Activated CD4-positive, alpha-beta T cell treated with anti-CD3 and anti-CD28 coated beads, Interleukin-2, amount 50 U/mL, for 24 hours (primary cell): ENCODE measurements at places on chromosomes 16 and 17.

DNA sequence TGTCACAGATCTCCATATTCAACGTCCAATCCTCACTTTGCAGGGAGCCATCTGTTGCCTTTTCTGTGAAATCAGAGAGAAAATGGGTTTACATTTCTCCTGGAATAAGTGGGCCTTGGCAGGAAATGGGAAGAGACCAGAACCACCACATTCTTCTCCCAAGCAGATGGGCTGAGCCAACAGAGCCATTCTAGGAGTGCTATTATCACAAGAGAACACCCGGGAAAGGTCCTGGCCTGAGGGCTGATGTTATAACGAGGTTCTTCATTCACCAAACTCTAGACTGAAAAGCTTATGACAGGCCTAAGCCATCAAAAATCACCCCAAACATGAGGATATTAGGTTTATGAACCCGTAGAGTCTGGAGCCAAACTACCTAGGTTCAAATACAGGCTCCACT is 64.7 kb downstream of the TOM1L2 start:
- no peak for DNase-seq

DNA sequence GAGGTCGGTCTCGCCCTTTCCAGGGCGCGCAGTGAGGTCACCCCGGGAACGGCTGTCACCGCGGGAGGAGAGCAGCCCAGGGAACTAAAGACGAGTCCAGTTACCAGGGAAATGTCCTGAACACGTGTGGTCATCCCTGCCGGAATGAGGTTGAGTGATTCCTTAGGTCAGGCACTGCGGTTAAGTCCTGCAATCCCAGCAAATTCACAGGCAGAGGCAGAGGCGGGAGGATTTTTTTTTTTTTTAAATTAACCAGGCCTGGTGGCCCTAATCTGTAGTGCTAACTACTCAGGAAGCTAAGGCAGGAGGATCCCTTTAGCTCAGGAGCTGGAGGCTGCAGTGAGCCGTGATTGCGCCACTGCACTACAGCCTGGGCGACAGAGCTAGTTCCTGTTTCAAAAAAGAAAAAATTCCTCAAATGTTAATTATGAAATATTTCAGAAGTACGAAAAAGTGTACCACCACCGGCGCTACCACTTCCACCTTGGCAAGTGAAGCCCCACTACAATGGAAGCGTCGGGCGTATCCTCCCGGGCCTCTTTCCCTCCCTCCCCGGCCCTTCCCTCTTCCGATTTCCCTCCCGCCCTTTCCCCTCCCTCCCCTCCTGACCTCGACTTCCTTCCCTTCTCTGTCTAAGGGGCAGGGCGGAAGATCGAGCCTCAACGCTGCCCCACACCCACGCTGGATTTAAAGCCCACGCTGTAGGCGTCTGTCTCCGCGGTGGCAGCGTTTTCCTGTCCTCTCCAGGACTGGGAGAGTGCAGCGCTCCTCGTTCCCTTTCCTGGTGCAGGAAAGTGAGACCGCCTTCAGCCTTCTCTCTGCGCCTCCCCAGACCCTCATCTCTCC is 27.3 kb downstream of the SLFN11 start:
- no peak for DNase-seq

DNA sequence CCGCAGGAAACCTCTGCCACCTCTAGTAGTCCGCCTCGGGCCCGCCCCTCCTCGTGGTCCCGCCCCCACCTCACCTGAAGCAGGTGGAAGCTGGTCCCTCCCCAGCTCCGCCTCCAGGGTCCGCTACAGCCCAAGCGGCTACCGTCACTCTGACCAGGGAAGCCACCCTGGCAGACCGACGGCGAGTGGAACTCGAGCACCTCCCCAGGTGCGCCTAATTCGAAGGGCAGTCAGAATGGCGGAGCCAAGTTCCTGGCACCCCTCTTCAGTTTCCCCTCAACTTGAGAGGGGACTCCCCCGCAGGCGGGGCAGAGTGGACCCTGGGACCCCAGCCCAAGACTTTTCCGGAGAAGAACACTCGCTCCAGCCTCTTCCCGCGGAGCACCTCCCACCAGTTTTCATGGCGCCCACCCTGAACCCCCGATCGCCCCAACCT is 507 bp downstream of the FHOD1 start:
- no peak for DNase-seq

DNA sequence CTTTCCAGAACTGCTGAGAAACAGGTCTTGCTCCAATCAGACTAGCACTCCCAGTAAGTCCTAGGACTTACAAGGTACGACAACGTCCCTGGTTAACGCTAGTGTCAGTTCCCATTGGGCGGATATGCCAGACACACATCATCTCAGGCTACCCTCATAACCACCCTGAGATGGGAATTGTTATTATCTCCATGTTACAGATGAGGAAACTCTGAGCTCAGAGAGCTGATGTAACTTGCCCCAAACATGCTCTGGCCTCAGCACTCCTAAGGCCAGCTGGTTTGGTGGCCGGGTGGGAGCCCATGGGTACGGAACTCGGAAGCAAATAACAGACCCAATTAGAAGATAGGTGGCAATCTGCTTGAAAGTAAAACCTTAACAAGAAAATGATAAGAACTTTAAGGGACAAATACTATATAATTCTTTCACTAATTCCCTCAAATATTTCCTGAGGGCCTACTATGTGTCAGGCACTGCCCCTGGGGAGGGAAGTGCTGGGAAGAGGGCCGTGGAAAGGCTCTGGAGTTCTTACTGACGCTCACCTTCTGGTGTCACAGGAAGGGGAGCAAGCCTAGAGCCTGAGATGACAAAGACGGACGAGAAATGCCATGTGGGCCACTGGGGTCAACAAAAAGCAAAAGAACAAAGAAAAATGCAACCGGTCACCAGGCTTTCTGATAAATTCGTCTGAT is 6.9 kb downstream of the CREBBP start:
- no peak for DNase-seq

GRCh38 chr16:23909792-23910418 is 74.1 kb downstream of the PRKCB start:
- DNase-seq, result no peak

- no peak for DNase-seq
These were observed 54.0 kb downstream of the ERN1 start for GRCh38 chr17:64075913-64076312.

GRCh38 chr17:6374271-6374691 is 60.6 kb downstream of the AIPL1 start:
- no peak for DNase-seq

DNA sequence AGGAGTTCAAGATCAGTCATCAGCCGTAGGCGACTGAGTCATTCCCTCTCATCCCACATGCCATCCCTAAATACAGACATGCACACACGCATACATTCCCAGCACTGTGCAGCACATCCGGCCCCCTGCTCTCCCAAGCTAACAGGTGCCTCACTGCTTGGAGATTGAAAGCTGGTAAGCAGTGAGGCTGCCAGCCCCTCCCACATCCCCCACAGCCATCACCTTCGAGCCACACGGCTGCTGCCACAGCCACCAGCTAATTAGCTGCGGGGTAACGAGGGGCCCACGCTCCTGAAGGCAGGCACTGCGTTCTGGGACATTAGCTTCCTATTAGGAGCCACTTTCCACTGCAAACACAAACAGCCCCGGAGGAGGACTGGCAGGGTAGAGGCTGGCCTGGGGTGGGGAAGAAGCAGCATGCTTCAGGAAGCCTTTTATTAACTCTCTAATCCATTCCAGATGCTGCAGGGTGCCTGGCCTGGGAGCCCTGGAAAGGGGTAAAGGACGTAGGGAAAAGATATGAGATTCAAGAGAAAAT is 179.6 kb downstream of the CCT6B start:
- no peak for DNase-seq

DNA sequence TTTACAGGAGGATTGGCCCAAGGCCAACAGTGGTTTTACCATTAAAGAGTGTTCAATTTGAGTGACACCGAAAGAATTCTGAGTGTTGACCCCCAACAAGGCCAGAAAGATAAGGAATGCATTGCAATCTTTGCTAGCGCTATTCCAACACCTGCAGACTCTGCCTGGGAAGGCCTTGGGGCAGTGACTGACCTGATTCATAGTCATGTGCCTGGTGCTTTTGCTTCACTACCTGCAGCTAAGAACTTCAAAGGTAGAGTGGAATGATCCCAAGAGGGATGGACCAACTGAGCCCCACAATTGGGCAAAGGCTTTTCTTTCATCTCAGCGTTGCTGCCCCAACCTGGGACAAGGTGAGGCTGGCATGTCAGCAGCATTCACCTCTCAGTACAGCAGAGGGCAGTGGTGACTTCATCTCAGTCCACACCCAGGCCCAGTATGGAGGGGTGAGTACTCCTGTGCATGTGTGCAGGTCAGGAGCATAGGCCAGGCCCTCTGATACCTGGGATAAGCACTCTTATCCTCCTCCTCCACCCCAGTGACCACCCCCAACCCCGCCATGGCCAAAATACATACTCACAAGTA is 149.6 kb upstream of the GNAO1 start:
- DNase-seq, result peak; percentile 1

DNA sequence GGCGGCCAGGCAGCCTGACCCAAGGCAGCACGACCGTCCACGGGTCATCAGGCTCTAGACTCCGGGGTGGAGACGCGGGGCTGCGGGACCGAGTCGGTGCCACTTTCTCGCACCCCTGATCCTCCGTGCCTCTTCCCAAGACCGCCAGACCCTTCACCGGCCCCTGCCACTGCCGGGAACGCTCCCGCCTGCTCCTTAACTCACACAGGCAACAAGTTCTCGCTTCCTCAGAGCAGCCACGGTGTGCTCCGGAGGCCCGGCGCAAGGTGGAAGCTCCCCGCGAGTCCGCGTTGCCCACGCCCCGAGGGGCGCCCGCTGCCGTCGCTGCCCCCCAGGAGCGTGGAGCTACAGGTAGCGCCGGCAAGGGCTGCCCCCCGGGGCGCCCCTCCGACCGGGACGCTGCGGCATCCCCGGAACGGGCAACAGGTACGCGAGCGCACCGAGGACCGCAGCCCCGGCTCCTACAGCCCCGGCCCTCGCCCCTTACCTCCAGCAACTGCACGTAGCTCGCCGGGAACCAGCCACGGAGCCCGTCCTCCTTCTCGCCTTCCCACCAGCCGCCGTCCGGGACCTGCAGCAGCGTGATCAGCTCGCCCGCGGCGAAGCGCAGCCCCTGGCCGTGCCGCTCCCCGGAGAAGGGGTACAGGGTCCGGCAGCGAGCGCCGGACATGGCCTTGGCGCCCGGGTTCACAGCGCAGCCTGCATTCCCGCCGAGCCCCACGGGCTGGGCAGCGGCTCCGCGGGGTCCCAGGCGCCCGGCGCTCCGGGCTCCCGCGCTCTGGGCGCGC is 491 bp downstream of the GAS7 start:
- DNase-seq, result no peak

DNA sequence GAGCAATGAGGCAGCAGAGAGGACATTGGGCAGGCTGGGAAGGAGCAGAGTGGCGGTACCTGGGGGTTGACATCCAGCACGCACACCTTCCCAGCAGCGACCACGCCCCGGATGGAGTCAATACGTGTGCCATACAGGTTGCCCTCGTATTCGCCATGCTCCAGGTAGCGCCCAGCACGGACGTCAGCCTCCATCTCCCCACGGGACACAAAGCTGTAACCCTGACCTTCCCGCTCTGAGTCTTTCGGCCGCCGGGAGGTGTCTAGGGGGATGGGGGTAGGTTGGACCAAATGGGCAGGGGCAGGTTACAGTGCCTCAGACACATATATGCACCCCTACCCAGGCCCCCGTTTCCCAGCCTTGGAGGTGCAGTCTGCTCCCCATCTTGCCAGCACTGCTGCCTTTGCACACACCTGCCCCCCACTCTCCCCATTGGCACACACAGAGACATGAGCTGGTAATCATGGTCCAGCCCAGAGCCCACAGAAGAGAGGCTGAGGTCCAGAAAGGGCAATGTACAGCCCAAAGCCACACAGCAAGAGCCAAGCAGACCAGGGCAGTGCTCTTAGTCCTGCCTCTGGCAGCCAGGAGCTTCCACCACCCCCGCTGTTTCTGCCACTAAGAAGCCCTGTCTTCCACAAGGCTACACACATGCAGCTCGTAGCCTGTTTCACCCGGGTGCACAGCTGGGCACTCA is 27.5 kb downstream of the MPP2 start:
- DNase-seq, result no peak

- DNase-seq, result no peak
These were observed 9.4 kb upstream of the CEP20 start for GRCh38 chr16:15897834-15898254.

DNA sequence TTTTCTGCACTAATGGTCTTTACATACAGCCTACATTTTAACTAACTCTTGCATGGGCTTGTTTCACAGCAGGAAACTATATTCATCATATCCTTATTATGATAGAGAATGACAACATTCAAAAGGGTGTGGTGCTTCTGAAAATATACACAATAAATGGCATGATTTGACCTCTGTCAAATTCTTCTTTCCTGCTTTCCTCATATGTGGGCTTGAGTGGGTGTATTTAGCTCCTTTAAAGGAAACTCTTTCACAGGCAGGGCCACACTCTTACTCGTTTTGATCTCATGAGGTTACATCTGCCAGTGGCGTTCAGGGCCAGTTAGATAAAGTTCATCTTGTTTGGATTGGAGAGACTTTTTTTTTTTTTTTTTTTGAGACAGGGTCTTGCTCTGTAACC is 6.1 kb downstream of the SLC35G3 start:
- DNase-seq, result no peak

- DNase-seq, result no peak
These were observed at the start of gene BCL6B for GRCh38 chr17:7022781-7023571. Gene BCL6B (plus strand): TSS chr17:7023050. CDS start chr17:7023672, 622 bp downstream.

- no peak for DNase-seq
These were observed 66.1 kb downstream of the AXIN2 start for GRCh38 chr17:65495122-65496055.

GRCh38 chr16:80656711-80657150 is 115.9 kb downstream of the DYNLRB2 start:
- peak; percentile 11 for DNase-seq

DNA sequence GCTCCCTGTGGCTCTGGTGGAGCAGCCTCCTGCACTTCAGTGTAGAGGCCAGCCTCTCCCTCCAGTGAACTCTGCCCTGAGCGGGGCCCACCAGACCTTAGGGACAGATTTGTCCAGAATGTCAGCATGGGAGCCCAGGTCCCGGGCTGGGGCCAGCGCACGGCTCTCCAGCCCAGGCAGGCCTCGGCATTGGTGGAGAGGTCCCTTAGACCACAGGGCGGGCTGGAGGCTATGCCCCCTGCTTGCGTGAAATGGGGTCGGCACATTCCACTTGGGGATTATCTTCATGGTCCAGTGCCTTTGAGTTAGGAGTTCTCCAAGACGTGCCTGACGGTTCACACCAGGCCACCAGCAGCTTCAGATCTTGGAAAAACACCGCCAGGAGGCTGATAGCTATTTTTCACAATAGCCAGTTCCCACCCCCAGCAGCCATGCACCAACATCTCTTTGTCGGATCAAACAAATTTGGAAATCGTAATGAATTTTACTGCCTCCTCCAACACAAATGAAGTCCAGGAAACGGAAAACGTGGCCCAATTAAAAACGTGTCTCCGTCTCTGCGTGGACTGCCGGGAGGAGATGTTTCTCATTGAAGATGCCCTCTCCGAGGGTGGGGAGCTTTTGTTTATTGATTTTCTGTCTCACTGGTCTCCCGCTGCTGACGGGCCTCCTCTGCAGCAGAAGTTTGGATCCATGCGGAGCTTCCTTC is 110.0 kb upstream of the CIBAR2 start:
- no peak for DNase-seq

DNA sequence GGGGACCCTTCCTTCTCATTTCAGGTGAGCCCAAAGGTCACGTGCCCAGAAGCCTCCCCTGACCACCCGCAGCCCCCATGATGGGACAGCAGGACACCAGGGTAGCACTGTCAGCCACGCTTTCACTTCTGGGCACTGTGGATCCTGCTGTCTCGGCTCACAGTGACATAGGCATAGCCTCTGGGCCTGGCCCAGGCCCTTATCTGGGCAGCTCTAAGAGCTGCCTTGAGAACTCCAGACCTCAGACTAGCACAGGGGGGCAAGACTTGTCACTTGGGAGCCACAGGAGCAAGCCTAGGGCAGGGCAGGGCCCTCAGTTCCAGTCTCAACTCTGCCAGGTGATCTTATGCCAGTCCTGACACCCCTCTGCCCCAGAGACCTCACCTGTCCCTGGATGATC is 4.7 kb downstream of the NATD1 start:
- DNase-seq, result no peak
